A549 treated with ZK216348 at 1 μM for 4 hours (cell line): ENCODE measurements at places on chromosomes 6 and 20. TPM values are rescaled to one million over a fixed set of nuclear protein-coding genes. Genes with fewer than 3 reads are reported as not detected.

C4B gene
- 0.69 to 1.5 TPM (median 1.3 TPM) in 5 replicates for total RNA-seq

FRK gene
- total RNA-seq, result 0.93 to 1.7 TPM (median 1.3 TPM) in 5 replicates

DST gene
- total RNA-seq, result 52.8 to 60.7 TPM (median 57.0 TPM) in 5 replicates

SLC44A4 gene
- 0.18 to 0.50 TPM (median 0.29 TPM) in 3 of 5 replicates, not detected in the others for total RNA-seq

ENTPD6 gene
- 95.6 to 175 TPM (median 153 TPM) in 5 replicates for total RNA-seq

FHL5 gene
- not detected in 5 replicates for total RNA-seq

HDGFL1 gene
- not detected in 5 replicates for total RNA-seq

MYCT1 gene
- 0.05 to 0.11 TPM (median 0.08 TPM) in 4 of 5 replicates, not detected in the other for total RNA-seq

RHAG gene
- 0.11 TPM in 1 of 5 replicates, not detected in the others for total RNA-seq

SYCP2 gene
- total RNA-seq, result 0.17 to 0.46 TPM (median 0.38 TPM) in 5 replicates

TFAP2D gene
- total RNA-seq, result not detected in 5 replicates

TREML2 gene
- not detected in 5 replicates for total RNA-seq

STX16 gene
- 28.0 to 37.0 TPM (median 34.8 TPM) in 5 replicates for total RNA-seq

TSPYL4 gene
- 2.8 to 3.7 TPM (median 3.2 TPM) in 5 replicates for total RNA-seq

ME1 gene
- total RNA-seq, result 35.8 to 44.2 TPM (median 37.6 TPM) in 5 replicates

FKBP1C gene
- 1.6 to 2.3 TPM (median 1.9 TPM) in 5 replicates for total RNA-seq

GJA10 gene
- total RNA-seq, result not detected in 5 replicates

WFDC12 gene
- total RNA-seq, result not detected in 5 replicates

PABPC1L gene
- 14.9 to 21.1 TPM (median 20.8 TPM) in 5 replicates for total RNA-seq

FAM217A gene
- total RNA-seq, result not detected in 5 replicates

HCK gene
- total RNA-seq, result 0.07 to 0.14 TPM in 2 of 5 replicates, not detected in the others

DEFB128 gene
- not detected in 5 replicates for total RNA-seq
